ENCODE measurements at places on chromosomes 4 and X.

DNA sequence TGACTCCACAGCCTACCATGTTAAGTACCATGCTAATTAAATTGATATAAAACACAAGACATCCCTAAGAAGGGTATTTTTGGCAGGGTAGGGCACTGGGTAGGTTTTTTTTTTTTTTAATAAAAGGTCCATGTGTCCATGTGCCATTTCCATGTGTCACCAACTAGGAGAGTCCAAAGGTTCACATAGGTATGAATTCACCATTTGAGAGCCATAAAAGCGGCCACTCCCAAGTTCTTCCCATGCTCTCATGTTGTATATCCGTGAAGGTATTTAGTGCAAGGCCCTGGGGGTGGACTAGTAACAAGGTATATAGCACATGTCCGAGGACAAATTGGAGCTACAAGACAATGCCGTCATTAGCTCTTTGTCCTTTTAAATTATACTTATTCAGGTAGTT, 107.3 kb downstream of the PDE5A start:
- DNase-seq, result no peak

- no peak for DNase-seq
These were observed 101.6 kb upstream of the MID1IP1 start for GRCh38 chrX:38699696-38700095.

DNA sequence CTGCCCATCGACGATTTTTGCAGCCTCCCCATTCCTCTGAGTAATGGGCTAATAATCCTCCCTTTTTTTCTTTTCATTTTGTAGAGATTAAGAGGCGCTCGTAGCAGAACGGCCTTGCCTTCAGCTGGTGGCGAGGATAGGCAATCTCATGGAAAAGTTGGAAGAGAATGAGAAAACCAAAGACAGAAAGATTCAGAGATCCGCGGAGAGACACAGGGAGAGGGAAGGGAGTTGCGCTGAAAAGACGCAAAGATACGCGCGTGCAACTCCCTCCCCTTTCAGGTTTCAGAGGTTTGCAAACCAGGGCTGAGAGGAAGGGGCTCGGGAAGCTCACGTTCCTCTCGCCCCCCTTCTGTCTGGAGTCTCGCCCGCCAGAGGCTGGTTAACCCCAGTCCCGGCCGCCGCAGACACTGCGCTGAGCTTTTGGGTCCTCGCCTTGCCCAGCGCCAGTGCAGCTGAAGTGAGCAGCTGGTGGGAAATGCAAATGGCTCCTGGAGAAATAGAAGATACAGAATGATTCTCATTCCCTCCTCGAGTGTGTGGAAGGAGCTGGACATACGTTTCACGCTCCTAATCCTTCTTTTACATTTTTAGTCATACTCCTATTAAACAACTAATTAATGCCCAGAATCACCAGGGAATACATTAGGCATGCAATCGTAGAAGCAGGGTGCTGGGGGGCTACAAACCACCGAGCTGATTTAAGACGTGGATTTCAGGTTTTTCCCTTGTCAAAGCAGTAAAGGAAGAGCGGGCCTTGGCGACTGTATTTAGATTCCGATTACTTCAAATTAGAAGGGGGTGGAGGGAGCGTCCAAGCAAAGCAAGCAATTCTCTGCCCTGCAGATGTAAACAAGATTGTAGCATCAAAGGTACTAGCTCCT, 16.6 kb upstream of the PITX2 start:
- DNase-seq, result no peak

DNA sequence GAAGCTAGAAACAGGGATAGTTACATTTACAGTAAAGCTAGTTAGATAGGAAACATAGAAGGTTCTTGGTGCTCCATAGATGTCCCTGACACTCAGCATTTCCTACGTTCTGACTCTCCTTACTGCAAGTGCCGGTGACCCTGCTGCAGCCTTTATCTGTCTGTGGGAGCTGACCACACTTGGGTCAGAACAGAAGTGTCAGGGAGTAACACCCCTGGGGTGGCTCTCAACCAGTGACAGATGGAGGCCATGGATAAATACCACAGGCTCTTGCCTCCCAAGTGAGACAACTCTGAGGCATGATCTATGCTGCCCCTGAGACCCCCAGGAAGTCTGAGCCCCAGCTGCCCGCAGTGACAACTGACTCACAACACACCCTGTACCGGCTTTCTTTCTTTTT, 69.8 kb downstream of the ANXA3 start:
- DNase-seq, result no peak

- no peak for DNase-seq
These were observed 104.0 kb downstream of the PHEX start for GRCh38 chrX:22135994-22136684.
